ENCODE measurements at places on chromosomes 3 and 15. TPM values are rescaled to one million over a fixed set of nuclear protein-coding genes. Genes with fewer than 3 reads are reported as not detected.

GRCh38 chr3:62571916-62572315, 198.6 kb upstream of the FEZF2 start:
- H3K27me3 ChIP-seq = peaks cover 4% of the 10 kb centered on the region
- H3K36me3 ChIP-seq = no peaks in the 10 kb centered on the region
- no peak overlapping the region for H3K27ac ChIP-seq
- DNase-seq = no peak
- no peaks in the 10 kb centered on the region for H3K4me1 ChIP-seq

Gene GOLGA8O
- 0.49 TPM for total RNA-seq

Gene LMCD1
- total RNA-seq = 4.6 TPM

DNA sequence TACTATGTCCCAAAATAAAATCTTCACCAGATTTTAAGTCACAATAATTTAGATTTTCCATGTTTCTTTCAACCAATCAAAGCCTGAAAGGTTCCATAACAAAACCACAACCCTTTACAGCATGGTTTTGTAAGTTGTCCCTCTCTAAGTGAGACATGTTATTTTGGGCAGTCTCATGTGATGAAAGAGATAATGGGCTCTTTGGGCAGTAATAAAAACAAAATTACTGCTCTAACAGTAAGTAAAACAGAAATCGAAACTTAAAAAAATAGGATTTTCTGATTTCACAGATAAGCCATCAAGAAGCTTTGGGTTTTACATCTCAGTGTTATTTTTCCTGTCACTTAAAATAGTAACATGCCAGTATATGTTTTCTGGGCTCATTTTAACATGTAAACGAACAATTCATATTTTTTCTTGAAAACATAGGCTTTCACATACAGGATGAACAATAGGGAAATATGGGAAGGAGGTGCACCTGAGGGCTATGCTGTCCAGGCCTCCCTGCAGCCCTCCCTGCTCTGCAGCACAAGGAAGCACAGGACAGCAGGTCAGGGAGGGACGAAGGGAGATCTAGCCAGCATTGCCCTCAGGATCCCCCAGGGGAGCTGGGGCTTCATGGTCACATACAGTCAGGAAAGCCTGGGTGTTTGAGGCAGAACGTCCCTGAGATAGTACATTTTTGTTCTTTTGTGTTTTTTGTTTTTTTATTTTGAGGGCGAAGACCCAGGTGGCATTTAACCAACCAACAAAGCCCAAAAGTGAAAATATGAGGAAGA, 157.4 kb downstream of the SHOX2 start:
- H3K36me3 ChIP-seq = no peaks in the 10 kb centered on the region
- H3K4me3 ChIP-seq = no peak overlapping the region
- DNase-seq = no peak
- no peaks in the 10 kb centered on the region for H3K4me1 ChIP-seq

GRCh38 chr3:52794612-52795099, at the start of gene ITIH3:
TSS of gene ITIH3 (plus strand) at chr3:52794796. CDS start at chr3:52794804, 8 bp downstream.
- no peaks in the 10 kb centered on the region for H3K36me3 ChIP-seq
- DNase-seq = no peak
- H3K27ac ChIP-seq = no peak within 1 kb of the TSS
- H3K4me1 ChIP-seq = peaks cover 7% of the 10 kb centered on the region
- no peak within 1 kb of the TSS for H3K4me3 ChIP-seq

GRCh38 chr3:32113981-32114545, 7.6 kb downstream of the GPD1L start:
- no peaks in the 10 kb centered on the region for H3K4me1 ChIP-seq
- no peak for DNase-seq

Gene HACL1
- 20.5 TPM for total RNA-seq

- H3K4me3 ChIP-seq = no peak overlapping the region
- DNase-seq = no peak
- no peaks in the 10 kb centered on the region for H3K27me3 ChIP-seq
- H3K36me3 ChIP-seq = no peaks in the 10 kb centered on the region
These were observed 79.2 kb downstream of the PLSCR2 start for GRCh38 chr3:146390006-146390772.

Gene SH3GL3
- 1.3 TPM for total RNA-seq

GRCh38 chr3:38283810-38284755, 2.0 kb downstream of the SLC22A14 start:
- no peaks in the 10 kb centered on the region for H3K27me3 ChIP-seq
- DNase-seq = no peak
- H3K4me3 ChIP-seq = no peak overlapping the region
- no peaks in the 10 kb centered on the region for H3K36me3 ChIP-seq
- no peaks in the 10 kb centered on the region for H3K4me1 ChIP-seq

- H3K4me1 ChIP-seq = no peaks in the 10 kb centered on the region
- no peak for DNase-seq
- H3K27me3 ChIP-seq = no peaks in the 10 kb centered on the region
- no peak overlapping the region for H3K4me3 ChIP-seq
These were observed 31.2 kb downstream of the ARPP21 start for GRCh38 chr3:35670408-35670965.

DNA sequence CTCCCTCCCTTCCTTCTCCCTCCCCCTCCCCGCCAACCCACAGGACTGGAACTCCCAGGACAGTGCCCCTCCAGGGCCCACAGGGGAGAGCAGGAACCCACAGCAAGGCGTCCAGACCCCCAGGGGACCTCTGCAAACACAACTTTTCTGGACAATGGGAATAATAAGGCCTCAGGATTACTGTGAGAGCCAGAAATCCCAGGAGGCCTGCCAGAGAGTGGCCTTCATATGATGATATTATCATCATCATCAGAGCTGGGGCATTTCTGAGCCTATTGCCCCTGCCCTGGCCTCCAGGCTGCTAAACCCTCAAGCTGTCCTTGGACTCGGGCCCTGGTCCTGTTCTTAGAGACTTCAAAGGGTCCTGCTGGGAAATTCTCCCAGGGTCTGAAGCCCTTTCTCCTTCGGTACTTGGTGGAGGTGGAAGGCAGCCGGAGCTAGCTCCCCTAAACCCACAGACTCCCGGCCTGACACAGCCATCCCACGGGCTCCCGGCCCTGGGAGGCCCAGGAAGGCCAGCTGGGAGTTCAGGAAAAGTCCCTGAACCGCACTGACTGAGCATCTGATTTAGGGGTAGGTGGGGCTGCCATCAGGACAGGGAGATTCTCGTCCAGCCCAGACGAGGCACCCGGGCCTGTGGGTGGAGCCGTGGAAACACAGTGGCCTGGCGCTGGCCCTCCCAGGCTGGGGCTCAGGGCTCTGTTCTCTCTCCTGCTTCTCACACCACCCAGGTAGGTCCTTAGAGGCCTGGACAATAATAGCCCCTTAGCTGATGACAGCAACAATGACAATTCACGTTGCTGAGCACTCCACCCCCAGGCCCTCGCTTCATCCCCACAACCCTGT, 4.9 kb downstream of the CALML4 start:
- DNase-seq = no peak
- H3K27me3 ChIP-seq = no peaks in the 10 kb centered on the region
- H3K36me3 ChIP-seq = no peaks in the 10 kb centered on the region
- no peak overlapping the region for H3K4me3 ChIP-seq

Gene ATP10A
- 0.02 TPM for total RNA-seq

DNA sequence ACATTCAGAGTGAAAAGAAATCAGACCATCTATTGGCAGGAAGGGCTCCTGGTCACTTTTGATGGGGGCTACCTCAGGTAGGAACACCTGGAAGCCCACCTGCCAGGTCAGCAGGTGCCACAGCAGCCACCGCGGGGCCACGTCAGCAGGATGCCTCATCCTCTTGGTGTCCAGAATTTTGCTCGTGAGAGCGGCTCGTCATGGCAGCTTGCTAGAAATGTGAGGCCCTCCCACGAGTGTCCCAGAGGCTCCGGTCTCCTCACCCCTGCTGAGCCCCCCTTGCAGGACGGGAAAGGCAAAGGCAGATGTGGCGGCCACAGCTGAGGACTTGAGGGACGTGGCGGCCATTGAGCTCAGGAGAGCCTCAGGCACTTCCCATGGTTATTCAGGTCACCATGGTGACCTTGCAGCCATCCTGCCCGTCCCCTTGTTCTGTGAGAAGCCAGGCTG, 129.4 kb downstream of the LRRK1 start:
- H3K36me3 ChIP-seq = no peaks in the 10 kb centered on the region
- H3K4me1 ChIP-seq = no peaks in the 10 kb centered on the region
- no peaks in the 10 kb centered on the region for H3K27me3 ChIP-seq
- no peak overlapping the region for H3K4me3 ChIP-seq
- DNase-seq = no peak

DNA sequence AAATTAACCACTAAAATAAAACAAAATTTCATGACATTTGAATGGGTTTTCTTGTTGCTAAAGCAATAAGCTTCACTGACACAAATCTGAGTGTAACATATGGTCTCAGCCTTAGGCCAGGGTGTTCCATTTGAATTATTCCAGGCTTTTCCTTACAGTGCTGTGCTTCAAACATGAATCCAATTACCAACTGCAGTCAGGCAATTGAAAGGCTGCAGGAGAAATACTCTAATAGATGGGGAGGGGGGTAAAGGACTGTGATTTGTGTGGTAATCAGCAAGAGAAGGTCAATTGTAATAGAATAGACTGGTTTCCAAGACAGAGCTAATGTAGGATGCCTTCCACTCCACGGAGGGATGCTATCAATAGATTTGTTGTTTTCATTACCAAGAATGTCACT, 466.7 kb downstream of the C3orf38 start:
- H3K4me1 ChIP-seq = no peaks in the 10 kb centered on the region
- no peaks in the 10 kb centered on the region for H3K27me3 ChIP-seq
- no peak for DNase-seq
- no peak overlapping the region for H3K27ac ChIP-seq

- H3K27me3 ChIP-seq = no peaks in the 10 kb centered on the region
- DNase-seq = peak; percentile 4
- H3K4me1 ChIP-seq = no peaks in the 10 kb centered on the region
- no peak overlapping the region for H3K4me3 ChIP-seq
- no peaks in the 10 kb centered on the region for H3K36me3 ChIP-seq
- no peak overlapping the region for H3K27ac ChIP-seq
These were observed 117.7 kb downstream of the GBE1 start for GRCh38 chr3:81643721-81644120.

Gene GOLGA8Q
- not detected for total RNA-seq

- no peaks in the 10 kb centered on the region for H3K36me3 ChIP-seq
- H3K27ac ChIP-seq = no peak overlapping the region
- no peaks in the 10 kb centered on the region for H3K4me1 ChIP-seq
- H3K4me3 ChIP-seq = no peak overlapping the region
- H3K27me3 ChIP-seq = no peaks in the 10 kb centered on the region
These were observed 13.8 kb downstream of the ZIC4 start for GRCh38 chr3:147392625-147392946.

DNA sequence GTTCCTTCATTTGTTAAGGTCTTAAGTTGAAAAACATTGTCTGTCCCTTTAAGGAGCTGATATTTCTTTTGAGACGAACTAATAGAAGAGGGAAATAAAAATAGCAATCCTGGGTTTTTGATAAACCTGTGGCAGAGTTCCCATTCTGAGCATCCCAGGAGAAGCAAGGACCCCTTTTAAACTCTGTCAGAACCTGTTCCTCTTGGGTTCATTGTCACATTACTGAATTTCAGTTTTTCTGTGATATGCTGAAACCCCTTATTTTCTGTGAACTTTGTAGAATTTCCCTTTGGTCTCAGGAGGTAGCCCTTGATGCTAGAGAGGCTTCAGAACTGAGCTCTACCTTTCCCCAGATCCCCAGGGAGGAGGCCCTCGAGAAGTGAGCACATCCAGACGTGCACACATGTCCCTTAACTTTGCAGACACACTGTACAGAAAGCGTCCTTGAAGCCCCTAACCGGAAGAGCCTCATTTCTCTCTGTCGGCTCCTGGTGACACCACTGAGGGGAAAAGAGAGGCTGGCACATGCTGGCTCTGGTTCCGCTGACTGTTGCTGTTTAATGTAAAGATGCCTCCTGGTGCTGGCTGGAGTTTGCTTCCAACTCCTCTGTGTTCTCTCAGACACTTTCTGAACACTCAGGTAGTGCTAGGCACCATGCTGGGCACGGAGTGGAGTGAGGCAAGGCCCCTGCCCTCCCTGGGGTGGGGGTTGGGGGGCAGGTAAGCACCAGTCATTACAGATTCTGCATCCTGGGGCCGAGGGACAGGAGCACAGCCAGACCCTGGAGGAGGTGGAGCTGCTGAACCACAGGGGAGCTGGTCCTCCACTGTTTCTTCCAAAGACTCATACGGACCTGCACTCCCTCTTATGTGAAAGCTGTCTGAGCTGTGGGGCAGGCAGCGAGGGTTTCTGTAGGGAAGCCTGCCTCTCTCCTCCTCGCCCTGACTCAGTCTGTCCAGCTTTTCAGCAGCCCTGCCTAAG, 77.5 kb downstream of the CHDH start:
- no peak for DNase-seq
- H3K4me1 ChIP-seq = no peaks in the 10 kb centered on the region
- no peak overlapping the region for H3K27ac ChIP-seq
- no peak overlapping the region for H3K4me3 ChIP-seq
- H3K27me3 ChIP-seq = peaks cover 25% of the 10 kb centered on the region

DNA sequence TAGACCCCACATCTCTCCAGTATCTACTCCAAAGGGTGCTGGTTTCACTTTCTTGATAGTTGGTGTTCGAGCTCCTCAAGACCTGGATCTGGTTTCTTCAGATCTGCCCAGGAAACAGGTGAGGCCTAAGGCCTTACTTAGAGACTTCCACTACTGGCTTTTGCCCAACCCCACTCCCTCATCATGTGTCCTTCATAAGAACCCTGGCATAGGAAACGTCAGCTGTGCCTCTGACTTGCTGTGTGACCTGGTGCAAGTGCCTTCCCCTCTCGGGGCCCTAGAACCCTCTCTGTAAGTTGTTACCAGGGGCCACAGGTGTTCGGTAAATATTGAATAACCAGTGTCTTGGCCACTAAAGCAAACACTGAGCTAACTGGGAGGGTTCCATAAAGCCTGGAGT, 3.9 kb downstream of the OXTR start:
- H3K27me3 ChIP-seq = no peaks in the 10 kb centered on the region
- H3K4me3 ChIP-seq = no peak overlapping the region
- H3K27ac ChIP-seq = no peak overlapping the region
- H3K36me3 ChIP-seq = no peaks in the 10 kb centered on the region
- DNase-seq = no peak

Gene ZMYND10
- 3.3 TPM for total RNA-seq

Gene SLC22A13
- total RNA-seq = 0.47 TPM

Gene RARRES1
- 0.20 TPM for total RNA-seq

DNA sequence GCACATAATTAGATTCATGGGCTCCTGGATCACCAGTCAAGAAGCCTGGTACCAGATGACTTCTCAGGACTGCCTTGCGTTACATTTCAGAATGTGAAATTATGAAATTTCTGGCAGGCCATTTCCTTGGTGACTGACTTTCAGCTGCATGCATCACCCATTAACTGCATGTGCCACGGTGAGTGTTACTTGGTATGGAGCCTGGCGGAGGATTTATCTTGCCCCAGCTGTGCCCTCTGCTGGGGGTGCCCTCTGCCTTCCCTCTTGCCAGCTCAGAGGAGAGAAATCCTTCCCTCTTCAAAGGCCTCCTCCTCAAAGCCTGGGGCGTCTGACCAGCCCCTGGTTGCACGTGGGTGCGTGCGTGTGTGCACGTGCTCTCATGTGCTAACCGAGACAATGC, 57.7 kb upstream of the CTSH start:
- DNase-seq = no peak
- H3K36me3 ChIP-seq = no peaks in the 10 kb centered on the region
- H3K27me3 ChIP-seq = no peaks in the 10 kb centered on the region
- no peak overlapping the region for H3K4me3 ChIP-seq
- H3K4me1 ChIP-seq = peaks cover 44% of the 10 kb centered on the region

- DNase-seq = no peak
- H3K4me3 ChIP-seq = no peak overlapping the region
- H3K4me1 ChIP-seq = peaks cover 16% of the 10 kb centered on the region
- H3K27ac ChIP-seq = no peak overlapping the region
These were observed 124.8 kb downstream of the NSUN3 start for GRCh38 chr3:94187697-94188096.

GRCh38 chr15:38701149-38701548, 136.5 kb upstream of the RASGRP1 start:
- H3K27me3 ChIP-seq = peaks cover 12% of the 10 kb centered on the region
- H3K27ac ChIP-seq = no peak overlapping the region
- H3K4me1 ChIP-seq = peaks cover 10% of the 10 kb centered on the region
- DNase-seq = no peak
- H3K36me3 ChIP-seq = no peaks in the 10 kb centered on the region
- H3K4me3 ChIP-seq = no peak overlapping the region

Data from HCT116 (cell line).